ENCODE measurements at places on chromosomes 16 and 17. TPM values are rescaled to one million over a fixed set of nuclear protein-coding genes. Genes with fewer than 3 reads are reported as not detected.

DNA sequence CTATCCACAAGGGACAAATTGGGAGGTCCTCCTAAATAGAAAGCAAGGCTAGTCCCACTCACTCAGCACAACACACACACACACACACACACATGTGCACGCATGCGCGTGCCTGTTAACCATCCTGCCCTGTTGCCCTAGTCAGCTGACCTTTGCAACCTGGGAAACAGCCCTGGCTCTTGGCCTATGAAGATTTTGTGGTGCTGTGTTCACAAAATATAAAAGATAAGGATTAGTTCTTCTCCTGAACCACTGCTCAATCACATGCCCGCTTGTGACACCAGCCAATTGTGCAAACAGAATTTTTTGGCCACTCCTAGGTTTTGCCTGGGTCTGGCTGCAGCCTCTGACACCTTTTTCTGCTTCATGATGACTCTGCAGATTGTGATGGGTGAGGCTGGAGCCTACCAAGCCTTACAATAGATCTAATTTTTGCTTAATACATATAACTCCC is 3.3 kb upstream of the CES1 start:
- DNase-seq: no peak

DNA sequence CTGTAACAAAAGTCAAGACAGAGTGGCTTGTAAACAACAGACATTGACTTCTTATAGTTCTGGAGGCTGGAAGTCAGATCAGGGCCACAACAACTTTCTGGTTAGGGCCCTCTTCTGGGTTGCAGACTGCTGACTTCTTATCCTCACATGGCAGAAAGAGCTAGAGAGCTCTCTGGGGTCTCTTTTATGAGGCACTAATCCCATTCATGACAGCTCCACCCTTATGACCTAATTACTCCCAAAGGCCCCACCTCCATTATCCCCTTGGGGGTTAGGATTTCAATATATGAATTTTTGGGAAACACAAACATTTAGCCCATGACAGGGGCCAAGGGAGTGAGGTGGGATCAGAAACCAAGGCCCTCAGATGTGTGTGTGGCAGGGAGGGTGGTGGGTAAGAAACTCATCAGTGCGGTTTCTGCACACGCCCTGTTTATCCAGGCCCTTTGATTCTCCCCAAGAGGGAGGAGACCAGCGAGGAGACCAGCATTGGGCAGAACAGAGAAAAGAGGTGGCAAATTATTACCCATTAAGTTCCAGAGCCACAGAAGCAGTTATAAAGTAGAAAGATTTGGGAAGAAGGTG is 74.8 kb downstream of the UTP18 start:
- no peak for DNase-seq

DNA sequence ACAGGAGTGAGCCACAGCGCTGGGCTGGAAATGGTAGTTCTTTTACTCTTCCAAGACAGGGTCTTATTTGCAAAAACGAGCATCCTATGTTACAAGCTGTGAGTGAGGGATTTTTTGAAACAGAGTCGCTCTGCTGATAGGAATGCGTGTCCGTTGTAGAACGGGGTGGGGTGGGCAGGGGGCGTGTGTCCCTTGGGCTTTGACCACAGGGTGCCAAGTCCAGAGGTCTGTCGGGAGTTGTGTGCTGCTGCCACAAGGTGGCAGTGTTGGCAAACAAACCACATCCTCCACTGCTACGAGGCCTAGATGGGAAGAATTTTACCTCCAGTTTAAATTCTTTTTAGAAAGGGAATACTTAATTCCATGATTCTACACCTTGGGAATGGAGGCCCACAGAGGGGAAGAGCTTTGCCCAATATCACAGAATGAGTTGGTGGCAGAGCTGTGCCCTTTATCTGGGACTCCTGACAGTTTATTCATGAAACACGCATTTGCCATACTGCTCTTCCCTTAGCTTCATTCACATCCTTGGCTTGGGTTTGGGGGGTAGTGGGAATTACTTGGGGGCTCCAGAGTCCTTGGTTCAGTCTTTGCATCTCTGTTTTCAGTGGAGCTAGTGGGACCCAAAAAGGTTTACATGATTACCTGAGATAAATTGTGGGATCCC is 30.6 kb upstream of the ETV4 start:
- no peak for DNase-seq

GRCh38 chr17:74858672-74859458 is 820 bp downstream of the GRIN2C start:
- no peak for DNase-seq

DNA sequence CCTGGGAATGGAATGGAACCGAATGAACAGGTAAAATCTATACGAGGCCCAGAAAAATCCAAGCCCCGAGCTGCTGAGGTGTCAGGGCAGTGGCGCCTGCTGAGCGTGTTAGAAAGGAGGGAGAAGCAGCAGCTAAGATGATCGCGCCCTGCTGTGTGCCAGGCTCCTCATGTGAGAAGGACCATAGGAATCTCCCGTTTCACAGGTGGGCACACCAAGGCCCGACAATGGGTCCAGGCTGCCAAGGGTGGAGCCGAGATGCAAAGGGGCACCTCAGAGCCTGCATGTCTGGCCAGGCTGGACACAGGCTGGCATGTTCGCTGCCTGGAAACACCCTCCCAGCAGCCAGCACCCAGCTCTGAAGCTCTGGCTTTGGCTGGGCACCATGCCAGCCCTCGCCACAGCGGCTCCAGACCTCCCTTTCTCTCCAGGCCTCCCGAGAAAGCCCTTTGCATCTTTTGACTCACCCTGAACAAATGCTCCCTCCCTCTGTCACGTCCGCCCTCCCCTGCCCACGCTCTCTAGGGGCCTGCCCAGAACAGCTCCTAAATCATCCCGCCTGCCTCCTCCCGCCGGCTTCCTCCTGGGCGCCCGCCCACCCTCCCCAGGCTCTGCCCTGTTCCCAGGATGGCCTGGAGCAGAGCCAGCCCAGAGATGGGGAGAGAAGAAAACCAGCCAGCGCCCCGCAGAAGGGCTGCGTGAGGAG is 217.8 kb upstream of the GSE1 start:
- DNase-seq: no peak

- no peak for DNase-seq
These were observed 820 bp downstream of the TLCD1 start for GRCh38 chr17:28725166-28725659.

DNA sequence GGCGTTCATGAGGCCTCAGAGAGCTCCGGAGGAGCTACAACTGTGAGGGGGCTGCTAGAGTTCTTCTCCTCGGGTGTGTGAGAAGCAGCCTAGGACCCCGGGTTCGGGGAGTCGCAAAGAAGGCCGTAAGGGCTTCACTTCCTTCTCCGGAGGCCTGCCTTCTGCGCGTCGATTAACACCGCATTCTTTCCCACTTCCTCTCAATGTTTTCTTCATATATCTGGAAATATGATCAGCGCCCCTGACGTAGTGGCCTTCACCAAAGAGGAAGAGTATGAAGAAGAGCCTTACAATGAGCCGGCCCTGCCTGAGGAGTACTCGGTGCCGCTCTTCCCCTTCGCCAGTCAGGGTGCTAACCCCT is 449 bp downstream of the SMCR8 start:
- DNase-seq: no peak

CENPV gene
- 10.9 TPM for total RNA-seq

GRCh38 chr16:15790458-15790857 is 66.4 kb downstream of the MYH11 start:
- DNase-seq: no peak

DNA sequence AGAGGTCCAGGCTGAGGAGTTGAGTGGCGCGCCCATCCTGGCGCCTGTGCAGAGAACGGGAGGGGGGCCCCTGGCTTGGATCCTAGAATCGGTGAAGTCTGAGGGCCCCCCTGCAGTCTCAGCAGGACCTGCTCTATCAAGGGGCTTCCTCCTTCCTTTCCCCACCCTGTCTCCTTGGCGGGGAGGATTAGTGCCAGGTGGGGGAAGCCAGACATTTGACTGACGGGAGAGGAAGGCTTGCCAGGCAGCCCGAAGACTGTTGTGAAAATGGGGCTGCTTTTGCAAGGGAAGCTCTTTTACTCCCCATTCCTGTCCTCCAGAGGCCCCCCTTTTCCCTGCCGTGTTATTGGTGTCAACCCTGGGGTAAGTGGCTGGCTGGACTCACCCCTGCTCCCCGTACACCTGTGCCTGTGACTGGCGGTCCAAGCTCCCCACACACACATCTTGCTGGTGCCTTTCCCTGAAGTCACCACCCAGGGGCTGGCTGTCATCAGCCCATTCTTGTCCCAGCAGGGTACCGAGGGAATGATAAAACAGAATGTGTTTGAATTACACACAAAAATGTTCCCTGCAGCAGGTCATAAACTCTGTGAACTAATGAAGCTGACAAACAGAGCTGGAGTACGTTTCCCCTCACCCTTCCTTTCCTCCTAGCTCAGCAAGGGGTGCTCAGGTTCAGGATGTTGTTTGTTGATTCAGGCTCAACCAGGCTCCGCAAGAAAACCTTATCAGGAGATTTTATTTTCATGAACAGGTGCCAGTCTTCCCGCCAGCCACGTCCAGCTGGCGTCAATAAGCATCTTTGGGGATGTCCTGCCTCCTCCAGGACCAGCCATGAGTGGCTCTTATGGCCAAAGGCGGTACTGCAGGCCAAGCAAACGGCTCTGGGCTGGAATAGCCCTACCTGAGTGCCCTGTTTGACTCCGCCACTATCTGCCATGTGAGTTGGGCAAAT is 4.4 kb upstream of the ARMC7 start:
- DNase-seq: no peak

DNA sequence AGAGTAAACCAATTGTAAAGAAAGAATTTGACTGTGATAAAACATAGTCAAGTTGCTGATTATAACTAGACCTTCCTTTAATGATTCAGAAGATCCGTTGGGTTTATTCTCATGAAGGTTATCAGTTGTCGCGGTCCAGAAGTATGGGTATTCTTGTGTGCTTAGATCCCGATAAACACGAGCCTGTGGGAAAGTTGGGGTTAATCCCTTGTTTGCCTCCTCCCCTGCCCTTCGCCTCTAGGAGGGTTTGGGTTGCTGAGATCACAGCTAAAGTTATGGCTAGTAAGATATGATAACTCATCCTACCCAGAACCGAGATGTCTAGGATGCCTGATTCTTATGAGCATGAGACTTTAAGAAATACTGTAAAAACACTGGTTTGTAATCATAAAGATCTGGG is 66.8 kb downstream of the GPRC5B start:
- DNase-seq: no peak

OTOP3 gene
- total RNA-seq: not detected

- no peak for DNase-seq
These were observed 8.5 kb downstream of the HASPIN start for GRCh38 chr17:3732210-3732621.

DNA sequence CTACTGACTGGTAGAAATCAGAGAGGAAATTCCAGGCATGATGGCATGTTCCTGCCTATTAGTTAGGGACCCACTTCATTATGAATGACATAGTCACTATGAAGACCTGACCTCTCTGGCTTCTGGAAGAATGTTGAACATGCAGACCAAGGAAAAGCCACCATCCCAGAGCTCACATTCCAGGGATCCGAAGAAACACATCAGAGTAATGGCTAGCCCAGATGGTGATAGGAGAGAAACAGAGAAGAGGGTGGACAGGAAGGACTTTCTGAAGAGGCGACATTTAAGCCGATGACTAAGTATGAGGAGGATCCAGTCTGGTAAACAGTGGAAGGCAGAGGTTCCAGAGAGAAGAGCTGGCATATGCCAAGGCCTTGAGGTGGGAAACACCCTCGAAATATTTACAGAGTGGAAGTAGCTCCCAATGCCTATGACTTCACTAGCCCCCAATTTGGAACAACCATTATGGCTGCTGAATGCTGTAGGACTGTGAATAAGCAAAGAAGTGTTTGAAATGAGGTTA is 216.2 kb downstream of the RBFOX1 start:
- no peak for DNase-seq

DNA sequence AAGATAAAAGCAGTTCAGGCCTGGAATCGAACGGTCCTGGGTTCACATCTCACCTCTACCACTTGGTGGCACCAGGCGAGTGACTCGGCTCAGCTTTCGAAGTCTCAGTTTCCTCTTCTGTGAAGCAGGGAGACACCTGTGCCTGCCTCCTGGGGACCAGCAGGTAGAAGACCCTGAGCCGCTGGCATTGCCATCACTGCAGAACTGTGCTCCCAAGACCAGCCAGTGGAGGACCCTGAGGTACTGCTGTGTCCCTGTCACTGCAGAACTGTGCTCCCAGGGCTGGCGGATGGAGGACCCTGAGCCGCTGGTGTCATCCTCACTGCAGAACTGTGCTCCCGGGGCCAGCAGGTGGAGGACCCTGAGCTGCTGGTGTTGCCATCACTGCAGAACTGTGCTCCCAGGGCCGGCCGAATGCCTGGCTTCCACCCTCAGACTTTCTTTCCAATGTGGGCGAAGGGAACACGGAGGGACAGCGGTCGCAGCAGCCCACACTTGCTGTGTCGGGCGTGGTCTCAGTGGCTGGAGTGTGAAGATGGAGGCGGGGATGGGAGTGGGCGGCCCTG is 8.7 kb upstream of the SLC7A5 start:
- no peak for DNase-seq

- no peak for DNase-seq
These were observed 16.1 kb downstream of the WIPI1 start for GRCh38 chr17:68441070-68441770.

GRCh38 chr17:54967621-54968261 is 713 bp downstream of the COX11 start:
- no peak for DNase-seq

DNA sequence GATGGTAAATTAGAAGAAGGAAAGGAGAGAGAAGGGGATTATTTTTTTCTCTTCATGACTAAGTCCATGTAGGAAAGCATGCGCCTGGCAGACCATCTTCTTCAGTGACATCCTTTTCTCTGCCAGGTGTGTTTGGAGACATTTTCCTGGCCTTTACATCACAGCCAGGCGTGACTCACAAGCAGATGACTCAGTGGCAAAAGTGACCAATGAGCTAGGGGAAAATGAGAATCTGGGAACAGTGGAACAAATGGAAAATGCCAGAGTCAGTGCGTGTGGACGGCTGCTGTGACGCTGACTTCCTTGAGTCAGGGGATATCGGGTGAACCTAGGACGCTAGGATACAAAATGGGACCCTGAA is 9.4 kb downstream of the KIAA0513 start:
- DNase-seq: no peak

SLC38A8 gene
- not detected for total RNA-seq

C17orf50 gene
- total RNA-seq: not detected

HAS3 gene
- 0.57 TPM for total RNA-seq

DNA sequence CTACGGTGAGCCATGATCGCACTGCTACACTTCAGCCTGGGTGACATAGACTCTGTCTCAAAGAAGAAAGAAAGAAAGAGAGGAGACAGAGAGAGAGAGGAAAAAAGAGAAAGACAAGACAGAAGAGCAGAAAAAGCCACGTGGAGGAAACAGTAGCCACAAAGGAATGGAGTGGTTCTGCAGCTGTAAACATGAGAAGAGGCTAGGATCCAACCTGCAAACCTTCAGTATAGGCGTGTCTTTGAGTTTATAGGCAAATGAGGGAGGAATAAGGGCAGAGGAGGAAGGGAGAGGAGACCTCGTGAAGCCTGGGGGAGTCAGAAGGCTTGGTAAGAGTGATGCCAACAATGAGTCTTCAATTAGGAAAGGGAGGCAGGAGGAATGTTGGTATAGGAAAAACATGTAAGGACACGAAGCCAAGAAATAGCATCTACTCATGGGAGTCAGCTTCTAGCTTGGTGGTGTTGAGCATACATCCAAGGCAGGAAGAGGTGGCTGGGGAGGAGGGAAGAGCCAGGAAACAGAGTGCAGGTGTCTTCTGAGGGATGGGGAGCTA is 3.9 kb downstream of the MED9 start:
- no peak for DNase-seq

- DNase-seq: no peak
These were observed 1.6 kb downstream of the VAT1L start for GRCh38 chr16:77790009-77790372.

QRICH2 gene
- 1.7 TPM for total RNA-seq
